ENCODE measurements at places on chromosomes 2 and 18. TPM values are rescaled to one million over a fixed set of nuclear protein-coding genes. Genes with fewer than 3 reads are reported as not detected.

The GDF7 gene
- 0.06 TPM for total RNA-seq

The DCDC2C gene
- total RNA-seq: not detected

The FAM124B gene
- total RNA-seq: 2.0 TPM

The SLC25A12 gene
- total RNA-seq: 9.9 TPM

The NEU2 gene
- not detected for total RNA-seq

The KRTCAP3 gene
- total RNA-seq: 50.1 TPM

Measured in H1 (cell line).